ENCODE measurements at places on chromosomes 4 and X.

DNA sequence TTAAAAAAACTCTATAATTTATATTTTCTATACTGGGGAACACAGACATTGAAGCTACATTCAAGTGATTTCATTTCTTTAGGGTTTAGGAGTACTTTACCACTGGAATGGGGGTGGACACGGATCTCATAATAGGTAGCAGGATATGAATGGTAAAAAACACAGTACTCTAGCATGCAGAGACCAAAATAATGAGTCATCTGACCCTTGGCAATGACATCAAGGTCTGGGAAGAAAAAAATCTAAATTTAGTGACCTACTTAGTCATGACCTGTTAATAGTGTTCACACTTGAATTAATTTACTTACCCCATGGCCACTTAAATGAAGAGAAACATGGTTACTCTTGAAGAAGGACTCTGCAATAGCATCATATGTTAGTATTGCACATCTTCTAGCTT is 187.9 kb downstream of the EPHA5 start:
- DNase-seq: no peak

GRCh38 chr4:169583563-169583962 is 28.8 kb downstream of the NEK1 start:
- DNase-seq: no peak

DNA sequence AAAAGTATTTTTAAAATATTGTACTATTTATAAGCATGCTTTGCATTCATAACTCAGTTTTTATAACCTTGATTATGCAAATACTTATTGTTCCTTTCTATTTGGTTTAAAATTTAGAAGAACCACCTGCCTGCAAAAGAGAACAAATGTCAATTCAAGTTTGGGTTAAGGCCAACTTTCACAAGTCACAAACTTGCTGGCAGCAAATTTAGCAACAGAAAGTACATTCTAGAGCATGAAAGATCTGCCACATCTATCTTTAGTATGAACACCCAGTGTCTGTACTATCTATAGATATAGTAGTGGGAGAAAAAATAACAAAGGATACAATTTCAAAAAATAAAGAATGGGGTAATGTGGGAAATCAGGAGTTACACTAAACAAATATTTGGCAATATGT is 1014.2 kb downstream of the C4orf33 start:
- DNase-seq: no peak

GRCh38 chr4:125062115-125063050 is 252.4 kb upstream of the FAT4 start:
- no peak for DNase-seq

- DNase-seq: no peak
Measured at GRCh38 chrX:70134116-70134477, 850 bp downstream of the IGBP1 start.

- DNase-seq: no peak
Measured at GRCh38 chrX:20132666-20133065, 9.0 kb downstream of the EIF1AX start.

DNA sequence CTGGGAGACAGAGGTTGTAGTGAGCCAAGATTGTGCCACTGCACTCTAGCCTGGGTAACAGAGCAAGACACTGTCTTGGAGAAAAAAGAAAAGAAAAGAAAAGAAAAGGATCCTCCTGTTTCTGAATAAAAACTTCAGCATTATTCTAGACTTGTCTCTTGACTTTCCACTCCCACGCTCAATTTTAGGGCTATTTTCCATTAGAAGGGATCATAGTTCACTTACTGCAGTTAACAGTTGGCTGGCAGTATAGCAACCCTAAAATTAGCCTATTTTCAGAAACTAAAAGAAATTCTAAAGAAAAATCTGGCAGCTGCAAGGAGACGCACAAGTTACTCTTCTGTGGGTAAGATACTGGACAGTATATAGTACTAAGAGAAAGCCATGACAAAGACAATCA is 28.1 kb downstream of the THOC2 start:
- no peak for DNase-seq

All from skin of body (tissue), 3 donors.